ENCODE measurements at places on chromosomes 2 and 18. TPM values are rescaled to one million over a fixed set of nuclear protein-coding genes. Genes with fewer than 3 reads are reported as not detected.
A peak's percentile ranks its signal among the peaks of the same experiment; 100 is the strongest.

- no peak overlapping the region for H3K27ac ChIP-seq
- H3K36me3 ChIP-seq, result no peaks in the 10 kb centered on the region
- no peak overlapping the region for H3K4me3 ChIP-seq
- H3K27me3 ChIP-seq, result no peaks in the 10 kb centered on the region
- H3K4me1 ChIP-seq, result no peaks in the 10 kb centered on the region
Measured at GRCh38 chr2:206855585-206856433, 83.5 kb upstream of the CPO start.

GRCh38 chr2:44291281-44292248 lies 16.3 kb downstream of the SLC3A1 start:
- no peaks in the 10 kb centered on the region for H3K27me3 ChIP-seq
- H3K27ac ChIP-seq, result no peak overlapping the region
- peak; percentile 75 for DNase-seq
- H3K4me3 ChIP-seq, result no peak overlapping the region
- no peaks in the 10 kb centered on the region for H3K36me3 ChIP-seq

GRCh38 chr2:170324640-170325046 lies 146.7 kb downstream of the MYO3B start:
- no peak overlapping the region for H3K27ac ChIP-seq
- H3K4me1 ChIP-seq, result no peaks in the 10 kb centered on the region
- DNase-seq, result peak; percentile 16
- no peaks in the 10 kb centered on the region for H3K27me3 ChIP-seq
- no peak overlapping the region for H3K4me3 ChIP-seq
- no peaks in the 10 kb centered on the region for H3K36me3 ChIP-seq

DNA sequence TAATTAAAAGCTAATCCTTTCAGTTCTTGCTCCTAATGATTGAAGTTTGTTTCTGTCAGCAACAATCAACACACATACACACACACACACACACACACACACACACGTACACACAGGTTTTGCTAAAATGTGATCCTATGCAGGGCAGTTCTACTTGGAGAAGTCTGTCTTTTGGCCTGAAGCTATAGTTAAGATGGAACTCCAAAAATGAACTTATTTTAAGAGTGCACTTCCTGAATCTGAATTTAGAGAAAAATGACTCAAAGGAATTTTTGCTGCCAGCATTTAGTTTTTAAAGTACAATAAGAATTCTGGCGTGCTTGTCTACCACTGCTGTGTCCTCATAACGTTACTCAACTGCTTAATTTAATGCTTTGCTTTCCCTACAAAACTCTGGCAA lies 6.6 kb downstream of the GALNT5 start:
- H3K27me3 ChIP-seq, result no peaks in the 10 kb centered on the region
- no peak for DNase-seq
- H3K4me3 ChIP-seq, result no peak overlapping the region

GRCh38 chr2:104528101-104528500 lies 325.8 kb upstream of the POU3F3 start:
- H3K27ac ChIP-seq, result no peak overlapping the region
- no peaks in the 10 kb centered on the region for H3K27me3 ChIP-seq
- H3K4me3 ChIP-seq, result no peak overlapping the region
- H3K36me3 ChIP-seq, result no peaks in the 10 kb centered on the region
- no peak for DNase-seq

DNA sequence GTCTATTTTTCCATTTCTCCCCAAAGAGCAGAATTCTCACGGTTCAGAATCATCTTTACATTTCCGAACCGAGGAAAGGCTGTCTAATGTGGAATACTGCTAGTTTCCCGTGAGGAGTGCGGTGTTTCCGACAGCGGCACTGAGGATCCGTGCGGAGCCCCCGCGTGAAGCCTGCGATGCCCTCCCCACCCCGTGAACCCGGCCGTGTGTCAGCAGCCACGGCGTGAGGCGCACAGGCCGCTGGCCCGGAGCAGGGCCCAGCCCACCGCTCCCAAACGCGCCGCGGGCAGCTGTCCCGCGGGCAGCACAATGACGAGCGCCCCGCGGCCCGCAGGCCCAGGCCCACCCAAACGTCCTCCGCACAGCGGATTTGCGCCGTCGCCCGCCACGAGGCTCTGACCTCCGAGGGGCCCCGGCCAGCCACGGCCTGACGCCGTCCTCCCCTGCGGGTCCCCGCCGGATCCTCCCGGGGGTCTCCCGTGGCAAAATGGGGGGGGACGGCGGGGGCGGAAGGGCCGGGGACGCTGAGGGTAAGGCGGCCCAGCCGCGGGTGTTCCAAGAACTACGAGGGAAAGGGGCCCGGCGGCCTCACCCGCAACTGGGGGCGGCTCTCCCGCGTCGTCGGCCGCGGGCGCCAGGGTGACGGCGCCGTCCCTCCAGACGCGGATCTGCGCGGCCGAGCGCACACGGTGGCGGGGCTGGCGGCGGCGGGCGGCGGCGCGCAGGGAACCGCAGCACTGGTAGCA lies 796 bp downstream of the SPIRE1 start:
- peak overlapping the region; percentile 93 for H3K27ac ChIP-seq
- DNase-seq, result peak; percentile 28
- no peaks in the 10 kb centered on the region for H3K4me1 ChIP-seq
- peak overlapping the region; percentile 83 for H3K4me3 ChIP-seq
- no peaks in the 10 kb centered on the region for H3K36me3 ChIP-seq

DNA sequence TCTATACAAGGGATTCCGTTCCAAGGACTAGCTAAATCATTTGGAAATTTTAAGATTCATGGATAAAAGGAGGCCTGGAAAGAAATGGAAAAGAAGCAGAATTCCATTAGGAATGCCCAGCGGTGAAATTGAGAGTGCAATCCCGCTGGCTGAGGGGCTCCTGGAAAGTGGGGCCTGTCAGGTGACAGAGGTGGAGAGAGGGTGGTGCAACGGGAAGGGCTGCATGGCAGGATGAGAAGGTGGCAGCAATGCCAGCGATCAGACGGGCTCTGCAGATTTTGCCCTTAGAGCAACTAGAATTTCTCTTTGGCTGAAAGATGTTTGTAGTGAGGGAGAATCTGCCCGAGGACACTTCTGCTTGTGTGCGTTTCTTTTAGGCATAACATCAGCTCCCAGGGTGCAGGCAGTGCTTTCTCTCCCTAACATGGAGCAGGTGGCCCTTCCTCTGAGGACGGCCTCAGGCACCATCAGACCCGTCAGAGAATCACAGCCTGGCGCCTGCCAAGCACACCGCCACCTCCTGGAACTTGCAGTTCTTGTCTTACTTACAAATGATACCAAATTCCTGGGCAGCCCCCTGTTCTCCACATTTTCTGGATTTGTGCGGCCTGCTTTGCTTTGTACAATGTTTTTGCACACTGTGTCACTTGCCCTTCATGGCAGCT lies 261.6 kb downstream of the NDUFA10 start:
- no peak for DNase-seq
- no peak overlapping the region for H3K4me3 ChIP-seq
- no peaks in the 10 kb centered on the region for H3K4me1 ChIP-seq
- no peak overlapping the region for H3K27ac ChIP-seq
- no peaks in the 10 kb centered on the region for H3K36me3 ChIP-seq

CRACDL gene
- 20.8 TPM for total RNA-seq

NT5C1B gene
- 4.8 TPM for total RNA-seq

CXCR2 gene
- total RNA-seq, result 3.0 TPM

ANKRD30BL gene
- 3.0 TPM for total RNA-seq

PDE11A gene
- 26.6 TPM for total RNA-seq

DYNAP gene
- not detected for total RNA-seq

LOXHD1 gene
- total RNA-seq, result not detected

Measured in prostate gland (tissue), 2 donors.